Osteocyte (in vitro differentiated cells): ENCODE measurements at places on chromosomes 7 and 10. TPM values are rescaled to one million over a fixed set of nuclear protein-coding genes. Genes with fewer than 3 reads are reported as not detected.

GRCh38 chr7:96921231-96921630 lies 84.1 kb upstream of the DLX6 start:
- DNase-seq: no peak

DNA sequence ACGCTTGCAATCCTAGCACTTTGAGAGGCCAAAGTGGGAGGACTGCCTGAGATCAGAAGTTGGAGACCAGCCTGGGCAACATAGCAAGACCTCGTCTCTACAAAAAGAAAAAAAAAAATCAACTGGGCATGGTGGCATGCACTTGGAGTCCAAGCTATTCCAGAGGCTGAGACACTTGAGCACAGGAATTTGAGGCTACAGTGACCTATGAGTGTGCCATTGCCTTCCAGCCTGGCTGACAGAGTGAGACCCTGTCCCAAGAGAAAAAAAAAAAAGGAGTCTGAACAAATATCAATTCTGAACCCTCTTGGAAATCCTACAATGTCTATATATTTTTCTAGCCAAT lies 126.8 kb upstream of the NRP1 start:
- no peak for DNase-seq

SERPINE1 gene
- total RNA-seq: 266 and 328 TPM in 2 replicates

- peak; percentile 76 for DNase-seq
Observed at GRCh38 chr10:48551861-48552591, 52.8 kb downstream of the ARHGAP22 start.

PIK3CG gene
- not detected in 2 replicates for total RNA-seq

- no peak for DNase-seq
Observed at GRCh38 chr10:12241810-12242529, 46.0 kb downstream of the CDC123 start.

- no peak for DNase-seq
Observed at GRCh38 chr10:121352231-121352855, 245.9 kb downstream of the FGFR2 start.

NUTM2D gene
- 6.8 and 6.9 TPM in 2 replicates for total RNA-seq
